ENCODE measurements at places on chromosomes 4 and X. TPM values are rescaled to one million over a fixed set of nuclear protein-coding genes. Genes with fewer than 3 reads are reported as not detected.

Gene SLC16A2
- 18.6 TPM for total RNA-seq

Gene AFAP1
- total RNA-seq: 59.7 TPM

Gene TAF7L
- 0.26 TPM for total RNA-seq

Gene HGFAC
- 0.32 TPM for total RNA-seq

Gene POU3F4
- total RNA-seq: not detected

All from articular chondrocyte of knee joint (primary cell).